Upper lobe of right lung (tissue), 1 donor: ENCODE measurements at places on chromosomes 2 and 18.

- H3K4me3 ChIP-seq = no peak overlapping the region
- no peak for DNase-seq
- no peaks in the 10 kb centered on the region for H3K27me3 ChIP-seq
- no peaks in the 10 kb centered on the region for H3K36me3 ChIP-seq
- H3K27ac ChIP-seq = no peak overlapping the region
Measured at GRCh38 chr2:31028417-31028816, 109.8 kb downstream of the GALNT14 start.

GRCh38 chr2:96198921-96199320, 9.7 kb downstream of the STARD7 start:
- no peak overlapping the region for H3K4me3 ChIP-seq
- peaks cover 65% of the 10 kb centered on the region for H3K4me1 ChIP-seq
- no peak overlapping the region for H3K27ac ChIP-seq
- peaks cover 15% of the 10 kb centered on the region for H3K36me3 ChIP-seq

- H3K27me3 ChIP-seq = no peaks in the 10 kb centered on the region
- no peak overlapping the region for H3K27ac ChIP-seq
- peaks cover 7% of the 10 kb centered on the region for H3K36me3 ChIP-seq
- DNase-seq = no peak
- no peaks in the 10 kb centered on the region for H3K4me1 ChIP-seq
Measured at GRCh38 chr2:113977060-113977659, 87.3 kb downstream of the ACTR3 start.

DNA sequence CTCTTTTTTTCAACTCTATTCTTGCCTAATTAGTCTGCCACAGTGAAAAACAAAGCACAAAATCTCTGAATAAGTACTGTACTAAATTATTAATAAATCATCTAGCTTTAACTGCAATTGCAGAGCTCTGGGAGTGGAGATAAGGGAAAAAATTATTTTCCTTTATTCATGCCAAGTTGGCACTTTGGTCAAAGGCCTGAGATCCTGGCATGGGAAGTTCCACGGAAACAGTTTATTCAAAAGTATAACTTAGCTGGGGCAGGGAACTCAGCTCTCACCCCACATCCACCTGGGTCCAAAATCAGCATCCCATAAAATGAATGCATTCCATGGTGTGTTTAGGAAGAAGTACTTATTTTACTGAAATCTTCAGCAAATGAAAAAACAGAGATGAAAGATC, 185.2 kb upstream of the APCDD1 start:
- no peak for DNase-seq
- H3K27me3 ChIP-seq = no peaks in the 10 kb centered on the region
- no peaks in the 10 kb centered on the region for H3K36me3 ChIP-seq
- H3K4me3 ChIP-seq = no peak overlapping the region
- H3K27ac ChIP-seq = no peak overlapping the region

- no peak overlapping the region for H3K4me3 ChIP-seq
- H3K4me1 ChIP-seq = no peaks in the 10 kb centered on the region
- no peaks in the 10 kb centered on the region for H3K27me3 ChIP-seq
- H3K27ac ChIP-seq = no peak overlapping the region
Measured at GRCh38 chr2:44731505-44731904, 210.0 kb upstream of the SIX3 start.

GRCh38 chr18:77547757-77548156, 298.1 kb downstream of the GALR1 start:
- no peak overlapping the region for H3K27ac ChIP-seq
- H3K4me3 ChIP-seq = no peak overlapping the region
- DNase-seq = no peak
- H3K4me1 ChIP-seq = no peaks in the 10 kb centered on the region
- H3K36me3 ChIP-seq = no peaks in the 10 kb centered on the region

- H3K27me3 ChIP-seq = no peaks in the 10 kb centered on the region
- peak overlapping the region; percentile 98 for H3K27ac ChIP-seq
- H3K4me1 ChIP-seq = peaks cover 31% of the 10 kb centered on the region
- DNase-seq = no peak
Measured at GRCh38 chr2:189782221-189782671, 1.9 kb downstream of the ORMDL1 start.

- H3K27me3 ChIP-seq = no peaks in the 10 kb centered on the region
- no peak for DNase-seq
- H3K27ac ChIP-seq = peak overlapping the region; percentile 96
- peaks cover 12% of the 10 kb centered on the region for H3K36me3 ChIP-seq
- H3K4me3 ChIP-seq = peak overlapping the region; percentile 91
Measured at GRCh38 chr18:26091047-26091630, 726 bp upstream of the SS18 start.

DNA sequence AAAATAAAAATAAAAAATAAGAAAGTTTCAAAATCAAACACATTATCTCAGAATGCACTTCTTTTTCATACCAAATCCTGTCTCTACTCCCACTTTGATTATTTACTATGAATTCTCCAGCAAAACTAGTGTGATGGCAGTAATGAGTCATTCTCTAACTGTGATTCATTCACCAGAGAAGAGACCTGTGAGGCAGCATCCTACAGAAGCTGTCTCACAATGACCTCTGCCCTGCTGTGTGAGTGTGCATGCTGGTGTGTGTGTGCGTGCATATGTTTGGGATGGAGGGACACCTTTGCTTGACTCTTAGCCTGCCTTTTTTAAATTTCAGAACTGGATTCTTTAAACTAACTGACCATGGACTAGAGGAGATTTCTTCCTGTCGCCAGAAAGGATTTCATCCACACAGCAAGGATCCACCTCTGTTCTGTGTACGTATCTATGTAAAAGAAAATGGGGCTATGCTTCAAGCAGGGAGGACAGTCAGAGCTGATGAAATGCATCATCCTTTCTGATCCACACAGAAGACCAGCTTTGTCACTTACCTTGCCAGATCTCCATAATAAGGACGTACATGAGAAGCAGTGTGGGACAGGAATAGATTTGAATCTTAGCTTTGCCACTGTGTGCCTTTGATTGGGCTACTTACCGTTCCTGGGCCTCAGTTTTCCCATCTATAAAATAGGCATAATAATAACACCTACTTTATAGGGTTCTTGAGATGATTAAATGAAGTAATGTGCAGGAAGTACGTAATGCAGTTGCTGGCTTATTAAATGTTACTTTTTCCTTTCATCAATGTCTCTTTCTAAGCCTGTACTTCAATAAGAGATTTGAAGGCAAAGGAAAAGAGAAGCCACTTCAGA, 31.2 kb downstream of the STAMBP start:
- no peak overlapping the region for H3K4me3 ChIP-seq
- no peak overlapping the region for H3K27ac ChIP-seq
- no peaks in the 10 kb centered on the region for H3K27me3 ChIP-seq
- peaks cover 93% of the 10 kb centered on the region for H3K36me3 ChIP-seq
- DNase-seq = no peak
- H3K4me1 ChIP-seq = no peaks in the 10 kb centered on the region

DNA sequence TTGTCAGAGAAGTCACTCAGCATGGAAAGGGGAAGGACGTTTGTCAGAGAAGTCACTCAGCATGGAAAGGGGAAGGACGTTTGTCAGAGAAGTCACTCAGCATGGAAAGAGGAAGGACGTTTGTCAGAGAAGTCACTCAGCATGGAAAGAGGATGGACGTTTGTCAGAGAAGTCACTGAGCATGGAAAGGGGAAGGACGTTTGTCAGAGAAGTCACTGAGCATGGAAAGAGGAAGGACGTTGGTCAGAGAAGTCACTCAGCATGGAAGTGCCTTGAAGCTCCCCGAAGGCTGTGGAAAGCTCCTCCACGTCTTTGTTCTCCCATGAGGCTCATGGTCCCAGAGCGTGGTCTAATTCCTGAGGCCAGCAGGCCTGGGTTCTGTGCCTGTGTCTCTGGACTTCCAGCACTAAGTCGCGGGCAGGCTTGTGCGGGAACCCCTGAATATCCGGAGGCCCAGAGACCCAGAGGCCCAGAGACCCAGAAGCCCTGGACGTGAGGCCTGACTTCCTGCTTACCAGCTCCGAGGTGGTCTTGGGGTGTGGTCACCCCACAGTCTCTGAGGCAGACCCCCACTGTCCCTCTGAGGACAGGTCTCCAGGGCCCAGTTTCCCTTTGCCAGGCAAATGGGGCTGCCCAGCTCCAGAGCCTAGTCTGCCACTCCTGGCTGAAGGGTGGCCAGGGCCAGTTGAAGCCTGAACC, 70.4 kb upstream of the TWIST2 start:
- no peaks in the 10 kb centered on the region for H3K36me3 ChIP-seq
- no peaks in the 10 kb centered on the region for H3K4me1 ChIP-seq

DNA sequence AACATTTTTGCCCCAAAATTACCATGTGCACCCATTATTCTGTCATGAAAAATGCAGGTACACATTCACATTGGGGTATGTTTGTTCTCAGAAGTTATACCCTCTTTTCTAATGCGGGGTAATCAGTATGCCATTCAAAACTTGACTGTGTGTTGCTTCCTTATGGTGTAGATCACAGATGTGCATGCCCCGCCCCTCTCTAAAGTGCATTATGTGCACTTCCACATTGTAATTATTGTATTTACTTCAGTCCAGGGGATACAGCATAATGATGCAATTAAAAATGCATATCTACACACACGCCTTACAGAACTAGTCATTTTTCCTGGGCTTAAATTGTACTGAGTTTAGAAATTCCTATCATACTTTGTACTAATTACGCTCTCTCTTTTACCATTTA, 48.8 kb downstream of the SLC9A2 start:
- H3K36me3 ChIP-seq = no peaks in the 10 kb centered on the region
- H3K4me1 ChIP-seq = no peaks in the 10 kb centered on the region
- H3K27ac ChIP-seq = no peak overlapping the region
- H3K27me3 ChIP-seq = no peaks in the 10 kb centered on the region
- no peak for DNase-seq

DNA sequence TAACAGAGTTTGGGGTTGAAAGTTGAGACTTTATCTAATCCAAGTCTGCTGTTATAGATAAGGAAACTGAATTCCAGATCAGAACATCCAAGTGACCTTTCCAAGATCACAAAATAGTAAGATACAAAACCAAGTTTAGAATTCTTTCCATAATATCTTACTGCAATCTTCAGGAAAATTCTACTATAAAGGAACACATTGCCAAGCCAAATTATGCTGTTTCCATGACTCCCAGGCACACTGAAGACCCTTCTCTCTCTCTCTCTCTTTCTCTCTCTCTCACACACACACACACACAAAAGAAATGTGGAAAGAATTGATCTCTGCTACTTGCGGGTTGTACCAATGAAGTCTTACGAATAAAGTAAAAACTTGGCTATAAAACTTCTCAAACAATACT, 398.4 kb downstream of the METTL4 start:
- no peaks in the 10 kb centered on the region for H3K4me1 ChIP-seq
- H3K27ac ChIP-seq = no peak overlapping the region
- H3K36me3 ChIP-seq = no peaks in the 10 kb centered on the region

DNA sequence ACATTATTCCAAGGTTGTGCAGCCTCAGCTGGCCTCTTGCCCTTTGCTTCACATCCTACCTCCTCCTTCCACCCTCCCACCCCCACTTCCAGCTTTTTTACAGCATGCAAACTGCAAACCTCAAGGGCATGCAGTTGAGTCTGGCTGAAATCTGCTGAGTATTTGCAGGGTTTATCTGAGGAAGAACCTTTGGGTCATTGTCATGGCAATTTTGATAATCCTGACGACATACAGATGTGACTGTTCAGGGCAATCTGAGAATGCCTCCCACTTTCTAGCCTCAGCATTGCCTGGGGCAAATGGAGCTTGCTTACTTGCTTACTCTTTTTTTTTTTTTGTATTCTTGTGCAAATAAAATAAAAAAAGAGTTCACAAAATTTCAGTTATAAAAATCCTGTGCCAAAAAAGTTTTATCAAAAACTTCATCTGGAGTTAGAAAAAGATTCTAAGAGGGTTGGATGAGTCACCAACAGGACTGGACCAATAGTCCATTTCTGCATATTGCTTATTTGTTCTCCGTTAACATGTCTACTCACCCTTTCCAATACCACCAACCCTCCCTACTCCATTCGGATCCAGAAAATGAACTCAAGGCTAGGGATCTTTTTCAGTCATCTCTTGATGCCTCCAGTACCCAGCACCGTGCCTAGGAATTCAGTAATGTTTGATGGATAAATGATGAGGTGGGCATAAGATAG, 23.6 kb upstream of the LHCGR start:
- no peaks in the 10 kb centered on the region for H3K4me1 ChIP-seq
- H3K36me3 ChIP-seq = no peaks in the 10 kb centered on the region
- no peaks in the 10 kb centered on the region for H3K27me3 ChIP-seq
- H3K27ac ChIP-seq = no peak overlapping the region
- no peak for DNase-seq

DNA sequence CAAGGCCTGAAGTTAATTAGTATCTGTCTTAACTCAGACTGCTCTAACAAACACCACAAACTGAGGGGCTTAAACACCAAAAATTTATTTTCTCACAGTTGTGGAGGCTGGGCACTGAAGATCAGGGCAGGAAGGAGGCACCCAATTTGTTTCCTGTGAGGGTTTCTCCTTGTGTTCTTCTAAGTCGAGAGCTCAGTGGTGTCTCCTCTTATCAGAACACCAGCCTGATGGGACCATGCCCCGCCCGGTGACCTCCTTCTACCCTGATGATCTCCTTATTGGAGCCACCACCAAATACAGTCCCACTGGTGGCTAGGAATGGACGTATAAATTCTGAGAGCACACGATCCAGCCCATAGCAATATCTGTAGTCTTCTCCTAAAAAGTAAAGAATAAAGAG, 20.5 kb downstream of the TMEM18 start:
- no peak overlapping the region for H3K27ac ChIP-seq
- no peak overlapping the region for H3K4me3 ChIP-seq
- H3K27me3 ChIP-seq = peaks cover 19% of the 10 kb centered on the region
- no peak for DNase-seq
- H3K36me3 ChIP-seq = no peaks in the 10 kb centered on the region
- no peaks in the 10 kb centered on the region for H3K4me1 ChIP-seq

GRCh38 chr18:79071503-79072210, 2.5 kb downstream of the ATP9B start:
- H3K4me1 ChIP-seq = peaks cover 17% of the 10 kb centered on the region
- H3K36me3 ChIP-seq = no peaks in the 10 kb centered on the region
- H3K4me3 ChIP-seq = no peak overlapping the region
- H3K27me3 ChIP-seq = no peaks in the 10 kb centered on the region

DNA sequence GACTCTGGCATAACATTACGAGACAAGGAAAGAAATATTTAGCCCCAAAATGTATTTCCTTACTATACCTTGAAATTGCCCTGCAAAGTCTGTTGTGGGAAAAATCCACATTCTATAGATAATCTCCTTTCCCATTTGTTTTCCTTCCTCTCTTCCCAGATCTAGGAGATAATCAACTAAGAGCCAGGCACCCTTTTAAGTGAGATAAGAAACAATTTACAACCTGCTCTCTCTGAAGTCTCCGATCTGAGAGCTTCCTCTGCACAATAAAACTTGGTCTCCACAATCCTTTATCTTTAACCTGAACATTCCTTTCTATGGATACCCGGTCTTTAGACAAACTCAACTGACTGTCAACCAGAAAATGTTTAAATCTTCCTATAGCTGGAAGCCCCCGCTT, 1160.7 kb upstream of the NRXN1 start:
- H3K27ac ChIP-seq = no peak overlapping the region
- H3K4me1 ChIP-seq = no peaks in the 10 kb centered on the region
- H3K27me3 ChIP-seq = no peaks in the 10 kb centered on the region
- no peaks in the 10 kb centered on the region for H3K36me3 ChIP-seq
- H3K4me3 ChIP-seq = no peak overlapping the region
- DNase-seq = no peak
